ENCODE measurements at places on chromosomes 7 and 10.

- DNase-seq = no peak
These were observed 32.2 kb upstream of the ZNF518A start for GRCh38 chr10:96097865-96098264.

GRCh38 chr10:55203874-55204273 is 402.8 kb upstream of the PCDH15 start:
- DNase-seq = no peak

GRCh38 chr10:72035252-72035887 is 53.0 kb downstream of the SPOCK2 start:
- DNase-seq = no peak

DNA sequence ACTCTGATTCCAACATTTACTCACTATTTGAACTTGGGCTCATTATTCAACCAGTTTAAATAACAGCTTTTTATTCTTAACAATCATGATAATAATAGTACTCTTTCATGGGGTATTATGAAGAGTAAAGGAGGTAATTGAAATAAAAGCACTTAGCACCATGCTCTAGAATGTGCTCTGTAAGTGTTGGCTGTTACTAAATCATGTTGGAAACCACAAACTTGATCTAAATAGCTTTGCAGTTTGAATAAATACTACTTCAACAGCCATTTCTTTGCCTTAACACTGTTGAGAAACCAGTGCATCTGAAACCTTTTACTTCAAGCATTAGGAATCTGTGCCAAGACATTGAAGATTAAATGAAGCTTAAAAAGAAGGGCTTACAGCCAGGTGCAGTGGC is 7.9 kb upstream of the UPF2 start:
- no peak for DNase-seq

- no peak for DNase-seq
These were observed 34.8 kb downstream of the MTURN start for GRCh38 chr7:30169579-30169978.

DNA sequence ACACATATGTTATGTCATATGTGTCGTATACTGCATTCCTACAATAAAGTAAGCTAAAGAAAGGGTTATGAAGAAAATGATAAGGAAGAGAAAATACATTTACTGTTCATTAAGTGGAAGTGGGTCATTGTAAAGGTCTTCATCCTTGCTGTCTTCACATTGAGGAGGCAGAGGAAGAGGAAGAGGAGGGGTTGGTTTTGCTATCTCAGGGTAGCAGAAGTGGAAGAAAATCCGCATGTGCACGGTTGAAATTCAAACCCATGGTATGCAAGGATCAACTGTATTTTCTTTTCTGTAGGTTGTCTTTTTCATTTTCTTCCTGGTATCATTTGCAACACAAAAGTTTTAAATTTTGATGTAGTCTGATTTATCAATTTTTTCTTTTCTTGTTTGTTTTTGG is 6.3 kb downstream of the PLEKHA8 start:
- no peak for DNase-seq

DNA sequence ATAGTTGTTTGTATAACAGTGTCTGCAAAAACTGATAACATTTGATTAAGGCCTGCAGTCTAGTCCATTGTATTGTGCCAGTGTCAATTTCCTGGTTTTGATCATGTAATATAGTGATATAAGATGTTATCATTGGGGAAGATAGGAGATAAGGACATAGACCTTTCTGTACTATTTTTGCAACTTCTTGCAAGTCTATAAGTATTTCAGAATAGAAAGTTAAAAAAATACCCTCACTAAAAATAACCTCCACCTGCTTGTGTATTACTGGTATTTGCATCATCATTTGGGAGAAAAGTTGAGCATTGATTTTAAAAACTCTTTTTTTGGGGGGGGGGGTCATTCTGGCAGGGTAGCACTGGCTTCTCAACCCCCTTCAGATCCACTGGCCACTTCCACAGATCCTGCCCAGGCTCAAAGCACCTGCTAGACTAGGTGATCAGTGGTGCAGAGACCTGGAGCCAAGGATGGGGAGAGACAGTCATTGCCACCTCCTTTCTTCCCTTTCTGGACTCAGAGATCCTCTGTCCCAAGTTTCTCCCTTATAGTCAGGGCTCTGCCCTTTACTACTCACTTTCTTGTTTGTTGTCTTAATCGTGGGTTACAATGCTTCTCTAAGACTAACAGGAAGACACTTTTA is 103.0 kb downstream of the RBM20 start:
- no peak for DNase-seq

- no peak for DNase-seq
These were observed 58.0 kb downstream of the AHCYL2 start for GRCh38 chr7:129282865-129283264.

DNA sequence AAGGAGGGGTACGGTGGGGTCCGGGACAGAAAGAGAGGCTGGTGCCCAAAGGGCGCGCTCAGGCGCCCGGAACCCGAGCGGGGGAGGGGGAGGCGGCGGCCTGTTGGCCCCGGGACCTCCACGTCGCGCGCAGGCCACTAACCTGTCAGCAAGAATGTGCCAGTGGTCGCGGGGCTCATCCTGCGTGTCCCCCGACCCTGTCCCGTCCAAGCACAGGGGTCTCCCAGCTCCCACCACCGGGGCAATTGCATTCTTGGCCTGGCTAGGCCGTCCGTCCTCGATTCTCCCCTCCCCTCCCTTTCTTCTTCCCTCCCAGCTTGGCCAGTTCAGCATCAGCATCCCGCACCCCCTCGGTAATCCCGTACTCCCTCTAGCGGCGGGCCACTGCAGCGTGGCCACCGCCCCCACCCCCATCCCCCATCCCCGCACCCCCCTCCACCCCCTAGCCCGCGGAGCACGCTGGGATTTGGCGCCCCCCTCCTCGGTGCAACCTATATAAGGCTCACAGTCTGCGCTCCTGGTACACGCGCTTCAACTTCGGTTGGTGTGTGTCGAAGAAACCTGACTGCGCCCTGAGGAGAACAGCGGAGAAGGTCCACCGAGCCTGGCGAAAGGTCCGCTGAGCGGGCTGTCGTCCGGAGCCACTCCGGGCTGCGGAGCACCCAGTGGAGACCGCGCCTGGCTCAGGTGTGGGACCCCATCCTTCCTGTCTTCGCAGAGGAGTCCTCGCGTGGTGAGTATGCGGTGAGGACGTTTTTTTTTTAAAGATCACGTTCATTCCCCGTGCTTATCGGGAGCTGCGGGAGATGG is at the start of gene SGCE:
SGCE (minus strand) TSS at position 286 of the 810 bp plus-strand sequence; CDS start at position 251, 35 bp downstream.
- DNase-seq = peak; percentile 72

DNA sequence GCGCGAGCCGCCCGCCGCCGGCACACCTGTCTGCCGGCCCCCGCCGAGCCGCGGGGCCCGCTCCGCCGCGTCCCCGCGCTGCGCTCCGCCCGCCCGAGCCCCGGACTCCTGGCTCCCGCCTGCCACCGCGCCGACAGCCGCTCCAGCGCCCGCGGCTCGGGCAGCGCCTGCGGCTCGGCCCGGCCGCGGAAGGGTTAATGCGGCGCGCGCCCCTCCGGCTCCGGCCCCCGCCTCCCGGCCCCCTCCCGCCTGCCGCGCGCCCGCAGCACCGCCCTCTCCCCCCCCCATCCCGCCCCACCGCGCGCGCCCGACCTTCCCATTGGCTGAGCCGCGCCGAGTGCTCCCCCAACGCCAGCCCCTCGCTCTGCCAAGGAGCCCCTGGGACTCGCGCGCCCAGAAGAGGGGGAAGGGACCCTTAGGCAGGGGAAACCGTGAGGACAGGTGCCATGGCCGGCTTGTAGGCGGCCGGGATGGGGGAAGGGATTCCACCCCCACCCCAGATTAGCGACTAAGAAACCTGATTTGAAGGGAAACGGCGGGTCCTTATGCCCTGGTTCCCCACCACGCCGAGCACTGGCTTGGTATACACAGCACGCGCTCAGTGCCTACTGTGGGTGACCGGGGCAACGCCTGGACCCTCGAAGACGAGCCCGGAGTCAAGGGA is at the start of gene KCNH2:
KCNH2 (minus strand) TSS at position 196 of the 664 bp plus-strand sequence. CDS start 408 bp downstream, outside the sequence.
- no peak for DNase-seq

- DNase-seq = no peak
These were observed 38.2 kb downstream of the AVL9 start for GRCh38 chr7:32533276-32534029.

DNA sequence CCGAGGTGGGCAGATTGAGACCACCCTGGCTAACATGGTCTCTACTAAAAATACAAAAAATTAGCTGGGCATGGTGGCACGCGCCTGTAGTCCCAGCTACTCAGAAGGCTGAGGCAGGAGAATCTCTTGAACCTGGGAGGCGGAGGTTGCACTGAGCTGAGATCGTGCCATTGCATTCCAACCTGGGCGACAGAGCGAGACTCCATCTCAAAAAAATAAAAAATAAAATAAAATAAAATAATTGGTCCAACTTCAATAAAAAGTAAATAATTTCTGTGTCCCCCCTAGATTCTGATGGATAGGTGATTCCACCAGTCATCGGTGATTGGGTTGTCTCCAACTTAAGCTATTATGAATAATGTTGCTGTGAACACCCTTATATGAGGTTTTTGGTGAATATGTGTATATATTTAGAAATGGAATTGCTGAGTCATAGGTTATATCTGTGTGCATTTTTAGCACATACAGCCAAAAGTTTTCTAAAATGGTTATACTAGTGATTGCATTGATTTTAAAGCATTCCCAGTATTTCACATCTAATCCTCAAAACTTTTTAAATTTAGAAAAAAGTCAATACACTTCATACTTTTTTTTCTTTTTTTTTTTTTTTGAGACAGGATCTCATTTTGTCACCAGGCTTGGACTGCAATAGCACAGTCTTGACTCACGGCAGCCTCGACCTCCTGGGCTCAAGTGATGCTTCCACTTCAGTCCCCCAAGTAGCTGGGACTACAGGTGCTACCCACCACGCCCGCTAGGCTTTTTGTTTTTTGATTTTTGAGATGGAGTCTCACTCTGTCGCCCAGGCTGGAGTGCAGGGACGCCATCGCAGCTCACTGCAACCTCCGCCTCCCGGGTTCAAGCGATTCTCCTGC is 13.7 kb upstream of the SRPK2 start:
- DNase-seq = no peak

DNA sequence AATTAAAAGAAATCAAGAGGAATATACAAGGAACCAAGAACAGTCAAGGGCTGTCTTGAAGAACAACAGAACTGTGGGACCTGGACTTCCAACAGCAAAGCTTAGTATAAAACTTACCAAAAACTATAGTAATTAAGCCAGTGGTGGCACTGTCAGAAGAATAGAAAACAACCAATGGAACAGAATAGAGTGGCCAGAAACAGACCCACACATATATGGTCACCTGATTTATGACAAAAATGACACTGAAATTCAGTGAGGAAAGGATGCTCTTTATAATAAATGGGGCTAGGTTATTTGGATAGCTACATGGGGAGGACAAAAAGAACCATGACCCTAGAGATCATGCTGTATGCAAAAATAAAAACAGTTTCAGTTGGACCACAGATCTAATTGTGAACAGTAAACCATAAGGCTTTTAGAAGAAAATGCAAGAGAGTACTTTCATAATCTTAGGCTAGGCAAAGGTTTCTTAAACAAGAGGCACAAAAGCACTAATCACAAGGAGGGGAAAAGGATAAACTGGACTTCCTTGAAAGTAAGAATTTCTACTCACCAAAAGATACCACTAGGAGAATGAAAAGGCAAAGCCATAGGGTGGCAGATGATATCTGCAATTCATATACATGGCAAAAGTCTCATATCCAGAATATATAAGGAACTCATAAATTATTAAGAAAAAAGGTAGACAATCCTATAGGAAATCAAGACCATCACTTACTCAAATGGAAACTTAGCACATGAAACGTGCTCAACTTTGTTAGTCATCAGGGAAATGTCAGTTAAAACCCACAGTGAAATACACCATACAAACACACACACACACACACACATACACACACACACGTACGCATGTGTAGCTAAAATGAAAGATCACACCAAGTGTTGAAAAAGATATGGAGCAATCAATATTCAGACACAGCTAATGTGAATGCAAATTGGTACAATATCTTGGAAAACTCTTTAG is 20.8 kb downstream of the HYCC1 start:
- no peak for DNase-seq

DNA sequence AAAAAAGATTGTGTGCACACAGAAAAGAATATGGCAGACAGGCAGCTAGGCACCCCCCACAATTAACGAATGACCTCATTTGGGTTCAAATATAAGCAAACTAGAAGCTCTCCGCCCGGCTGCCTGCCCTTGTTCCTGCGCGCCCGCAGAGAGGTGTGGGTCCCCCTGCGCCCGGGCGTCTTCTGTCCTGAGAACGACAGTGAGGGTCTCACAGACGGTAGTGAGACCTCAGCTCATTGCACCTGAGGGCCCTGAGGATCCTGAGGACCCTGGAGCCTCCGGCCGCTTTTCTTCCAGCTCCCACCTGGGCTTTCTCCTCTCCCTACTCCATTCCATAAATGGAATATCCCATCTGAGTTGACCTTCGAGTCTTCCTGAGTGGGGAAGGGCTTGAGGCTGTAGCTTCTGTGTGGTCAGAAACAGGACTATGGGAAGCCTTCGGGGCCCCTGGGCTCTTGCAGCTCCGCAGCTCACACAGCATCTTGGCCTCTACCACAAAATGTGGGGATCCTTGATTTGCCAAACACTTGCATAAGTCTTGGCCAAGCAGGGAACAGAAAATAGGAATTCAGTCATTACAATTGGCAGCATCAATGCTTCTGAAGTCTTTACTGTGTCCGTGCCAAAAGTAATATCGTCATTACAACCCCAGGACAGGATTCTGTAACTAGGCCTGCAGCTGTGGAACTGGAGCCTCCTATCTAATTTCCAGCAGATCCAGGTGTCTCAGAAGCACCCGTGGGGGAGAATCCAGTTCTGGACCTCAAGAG is 43.8 kb downstream of the JAKMIP3 start:
- peak; percentile 37 for DNase-seq

GRCh38 chr10:7561985-7562384 is 104.8 kb downstream of the ITIH5 start:
- no peak for DNase-seq

DNA sequence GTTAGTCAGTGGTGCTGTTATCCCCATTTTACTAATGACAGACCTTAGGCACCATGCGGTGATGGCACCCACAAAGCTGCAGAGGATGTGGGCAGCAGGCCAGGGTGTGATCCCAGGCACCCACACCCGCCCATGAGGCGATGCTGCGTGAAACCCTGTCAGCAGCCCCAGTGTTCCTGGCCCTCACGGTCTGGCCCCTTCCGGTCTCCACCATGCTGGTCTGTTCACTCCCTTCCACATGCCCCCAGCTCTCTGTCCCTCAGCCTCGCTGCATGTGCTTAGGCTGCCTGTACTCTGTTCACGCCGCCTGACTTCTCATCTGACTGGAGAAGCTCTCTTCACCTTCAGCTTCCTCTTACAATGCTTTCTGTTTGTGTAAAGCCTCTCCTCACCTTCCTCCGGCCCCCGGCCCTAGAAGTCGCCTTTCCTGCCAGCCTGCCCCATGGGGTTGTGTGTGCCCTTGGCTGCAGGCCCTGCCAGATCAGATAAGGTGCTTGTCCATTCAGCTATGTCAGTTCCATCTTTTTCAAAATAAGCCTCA is 17.6 kb upstream of the ORAI2 start:
- peak; percentile 55 for DNase-seq

GRCh38 chr7:29510028-29510427 is 53.6 kb upstream of the PRR15 start:
- DNase-seq = no peak
